Hepatocyte (in vitro differentiated cells): ENCODE measurements at places on chromosomes 7 and 10. TPM values are rescaled to one million over a fixed set of nuclear protein-coding genes. Genes with fewer than 3 reads are reported as not detected.

ZNF138 gene
- 9.6 and 10.4 TPM in 2 replicates for total RNA-seq

GRCh38 chr7:157046681-157047080 is 36.2 kb upstream of the MNX1 start:
- DNase-seq, result no peak

DNA sequence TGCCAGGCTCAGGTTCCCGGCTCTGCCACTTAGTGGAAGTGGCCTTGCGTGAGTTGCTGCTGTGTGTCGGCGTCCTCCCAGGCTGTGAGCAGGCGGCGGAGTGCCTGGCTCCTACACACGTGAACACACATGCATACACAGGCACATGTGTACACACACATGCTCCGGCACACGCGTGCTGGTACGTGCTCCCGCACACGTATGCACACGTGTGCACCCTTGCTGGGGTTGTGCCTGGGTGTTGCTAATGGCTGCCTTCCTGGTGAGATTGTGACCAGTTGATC is 107.6 kb downstream of the INPP5A start:
- no peak for DNase-seq

DNA sequence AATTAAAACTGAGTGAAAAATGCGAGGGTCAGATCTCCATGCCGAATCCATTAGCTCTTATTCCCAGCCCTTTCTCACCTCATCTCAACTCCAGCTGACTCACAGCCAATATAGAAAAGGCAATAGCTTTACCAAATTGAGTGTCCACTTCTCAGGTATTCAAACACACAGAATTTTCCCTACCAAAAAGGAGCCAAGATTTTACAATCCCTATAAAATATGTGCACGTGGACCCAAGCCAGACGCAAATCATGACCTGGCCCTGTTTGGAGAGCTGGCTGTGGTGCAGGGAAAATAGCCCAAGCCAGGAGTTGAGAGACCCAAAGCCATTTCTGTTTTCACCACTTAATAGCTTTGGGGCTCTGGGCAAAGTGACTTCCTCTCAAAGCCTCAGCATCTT is 379.7 kb upstream of the AUTS2 start:
- no peak for DNase-seq

EBLN1 gene
- total RNA-seq, result not detected in 2 replicates

DNA sequence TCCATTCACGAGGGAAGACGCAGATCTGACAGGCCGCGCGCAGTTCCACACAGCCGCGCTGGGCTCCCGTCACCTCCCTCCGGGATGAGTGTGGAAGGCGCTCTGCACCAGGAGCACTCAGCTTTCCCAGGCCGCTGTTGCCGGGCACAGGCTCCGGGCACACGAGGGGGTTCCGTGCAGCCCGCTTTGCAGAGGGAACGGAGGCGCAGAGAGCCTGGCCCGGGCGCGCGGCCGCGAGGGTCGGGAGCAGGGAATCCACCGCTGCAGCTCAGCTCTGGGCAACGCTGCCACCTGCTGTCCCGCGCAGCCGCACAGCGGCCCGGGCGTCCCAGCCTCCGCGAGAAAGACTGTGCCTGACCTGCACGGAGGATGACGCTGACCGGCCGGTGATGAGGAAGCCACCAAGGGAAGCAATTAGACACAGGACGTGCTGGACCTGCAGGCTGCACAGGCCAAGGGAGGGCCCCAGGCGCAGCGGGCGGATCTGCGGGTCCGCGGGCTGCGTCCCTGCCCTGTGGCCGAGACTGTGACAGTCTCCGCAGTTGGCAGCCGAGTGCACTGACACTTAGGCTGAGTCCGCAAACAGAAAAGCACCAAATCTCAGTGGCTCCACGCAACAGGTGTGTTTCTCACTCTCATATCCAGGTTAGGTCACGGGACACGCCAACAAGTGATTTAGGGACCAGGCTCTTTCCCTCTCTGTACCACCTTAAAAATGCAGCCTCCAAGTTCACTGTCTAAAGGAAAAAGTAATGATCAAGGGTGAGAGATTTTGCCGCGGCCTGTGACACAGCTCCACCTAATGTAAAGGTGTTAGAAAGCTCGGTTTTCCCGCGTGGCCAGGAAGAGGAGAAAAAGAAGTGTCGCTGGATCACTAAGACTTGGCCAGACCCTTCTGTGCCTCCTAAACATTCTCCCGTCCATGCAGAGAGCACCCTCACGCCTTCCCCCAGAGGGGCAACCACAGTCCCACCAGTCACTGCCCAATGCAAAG is 94.5 kb downstream of the SEC61G start:
- peak; percentile 86 for DNase-seq

DNA sequence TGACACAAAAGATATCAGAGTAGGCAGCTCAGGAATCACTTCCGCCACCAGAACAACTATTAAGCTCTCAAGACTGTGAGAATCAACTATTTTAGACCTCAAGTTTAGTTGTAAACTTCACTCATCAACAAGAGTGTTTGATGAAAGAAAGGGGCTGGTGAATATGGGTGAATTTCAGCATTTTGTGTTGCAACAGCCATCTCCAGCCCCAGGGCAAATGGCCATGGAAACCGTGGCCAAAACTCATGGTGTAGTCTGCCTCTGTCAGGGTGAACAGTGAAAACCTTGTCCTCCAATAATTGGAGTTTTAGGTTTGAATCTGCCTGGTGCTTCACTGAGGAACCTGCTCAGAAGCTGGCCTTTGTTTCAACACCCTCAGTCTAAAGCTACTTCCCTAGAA is 60.0 kb downstream of the POLR1F start:
- DNase-seq, result no peak

SPDYE5 gene
- not detected in 2 replicates for total RNA-seq

DNA sequence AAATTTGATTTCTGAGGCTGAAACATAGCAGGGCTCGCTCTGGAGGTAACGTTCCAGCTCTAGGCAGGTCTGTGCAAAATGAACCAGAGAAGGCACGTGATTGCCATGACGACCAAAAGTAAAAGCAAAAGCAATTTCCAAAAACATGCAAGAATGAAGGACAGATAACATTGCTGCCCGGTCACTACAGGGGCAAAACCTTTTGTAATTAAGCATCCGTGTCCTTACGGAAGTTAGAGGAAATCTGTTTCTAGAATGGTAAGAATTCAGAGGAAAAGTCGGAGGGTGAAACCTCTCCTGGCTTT is 2.9 kb downstream of the KLF6 start:
- DNase-seq, result no peak

GRCh38 chr10:1734288-1734687 is 3.0 kb downstream of the ADARB2 start:
- no peak for DNase-seq

AKR1C3 gene
- 53.5 and 66.2 TPM in 2 replicates for total RNA-seq
